ENCODE measurements at places on chromosomes 1 and 21. TPM values are rescaled to one million over a fixed set of nuclear protein-coding genes. Genes with fewer than 3 reads are reported as not detected.

The CDK11A gene
- 138 TPM for polyA plus RNA-seq

DNA sequence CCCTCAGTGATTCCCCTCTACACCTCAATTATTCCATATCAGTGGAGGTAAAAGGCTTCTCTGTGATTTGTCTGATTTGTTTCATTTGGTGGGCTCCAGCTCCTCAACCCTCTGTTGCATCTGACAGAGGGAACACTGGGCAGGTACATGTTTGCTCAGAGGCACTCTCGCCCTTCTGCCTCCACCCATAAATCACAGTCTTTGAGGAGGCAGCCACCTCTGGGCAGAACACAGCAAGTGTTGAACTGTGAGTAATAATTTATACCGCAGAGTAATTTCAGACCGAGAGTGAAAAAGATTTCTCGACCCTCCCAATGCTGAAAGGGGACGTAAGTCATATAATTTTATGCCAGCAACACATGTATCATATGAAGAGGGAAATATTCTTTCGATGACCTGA lies 330.1 kb upstream of the PBX1 start:
- no peak for DNase-seq

GRCh38 chr1:93588206-93588605 lies 93.4 kb downstream of the BCAR3 start:
- DNase-seq = no peak

- DNase-seq = no peak
Observed at GRCh38 chr1:93770640-93771039, 89.0 kb upstream of the BCAR3 start.

DNA sequence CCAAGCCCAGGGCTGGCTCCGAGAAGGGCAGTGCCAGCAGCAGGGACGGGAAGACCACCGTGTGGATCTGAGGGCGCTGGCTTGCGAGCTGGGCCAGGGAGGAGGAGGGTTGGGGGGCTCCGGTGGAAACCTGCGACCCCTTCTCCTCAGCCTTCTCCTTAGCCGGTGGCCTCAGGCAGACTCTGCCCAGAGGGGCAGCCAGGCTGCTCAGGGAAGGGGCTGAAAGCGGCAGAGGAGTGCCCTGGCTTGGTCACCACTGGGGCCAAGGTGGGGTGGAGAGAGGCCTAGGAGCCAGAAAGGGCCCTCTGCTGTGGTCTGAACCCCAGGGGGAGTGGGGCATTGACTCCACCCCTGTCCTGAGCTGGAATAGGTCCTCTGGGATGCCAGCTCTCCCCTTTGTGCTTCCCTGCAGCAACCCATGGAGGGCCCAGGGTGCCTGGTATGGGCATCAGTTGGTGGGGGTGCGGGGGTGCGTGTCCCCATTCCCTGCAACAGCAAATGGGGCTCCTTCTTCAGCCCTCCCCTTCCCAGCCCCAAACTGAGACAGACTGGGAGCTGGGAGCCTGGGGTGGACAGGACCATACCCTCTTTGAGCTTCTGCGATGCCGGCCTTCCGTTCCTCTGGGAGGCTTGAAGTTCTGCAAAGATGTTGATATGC lies 6.5 kb upstream of the IBA57 start:
- no peak for DNase-seq

GRCh38 chr1:243939167-243939848 lies 89.3 kb upstream of the AKT3 start:
- DNase-seq = no peak

DNA sequence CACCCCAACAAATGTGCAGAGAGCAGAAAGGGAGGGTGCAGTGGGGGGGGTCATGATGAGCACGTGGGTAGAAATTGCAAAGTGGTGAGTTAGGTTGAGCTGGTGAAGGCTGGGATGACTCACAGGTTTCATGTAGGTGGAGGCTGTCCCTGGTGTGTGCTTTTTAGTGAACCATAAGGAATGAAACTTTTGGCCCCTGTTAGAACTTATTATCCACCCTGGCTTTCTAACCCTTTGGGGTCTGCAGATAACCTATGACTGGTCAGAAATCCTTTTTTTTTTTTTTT lies 46.9 kb downstream of the DOP1B start:
- no peak for DNase-seq

- DNase-seq = no peak
Observed at GRCh38 chr1:186976700-186977099, 148.0 kb downstream of the PLA2G4A start.

Data from B cell (primary cell).